ENCODE measurements at places on chromosomes 12 and 14.

DNA sequence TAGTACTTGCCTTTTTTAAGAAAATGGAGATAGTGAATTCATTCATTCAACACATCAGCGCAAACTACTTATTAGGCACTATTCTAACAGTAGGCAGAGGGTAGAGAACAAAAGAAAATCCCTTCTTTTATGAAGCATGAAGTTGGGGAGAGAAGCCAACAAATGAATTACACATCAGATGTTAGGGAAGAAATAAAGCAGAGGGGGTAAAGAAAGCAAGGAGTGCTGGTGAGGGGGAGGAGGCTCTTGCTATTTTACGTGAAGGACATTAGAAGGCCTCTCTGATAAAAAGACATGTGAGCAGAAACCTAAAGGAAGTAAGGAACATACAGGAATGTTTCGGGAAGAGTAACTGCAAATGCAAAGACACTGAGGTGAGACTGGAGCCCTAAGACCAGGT, 22.2 kb downstream of the TFCP2 start:
- DNase-seq = no peak

DNA sequence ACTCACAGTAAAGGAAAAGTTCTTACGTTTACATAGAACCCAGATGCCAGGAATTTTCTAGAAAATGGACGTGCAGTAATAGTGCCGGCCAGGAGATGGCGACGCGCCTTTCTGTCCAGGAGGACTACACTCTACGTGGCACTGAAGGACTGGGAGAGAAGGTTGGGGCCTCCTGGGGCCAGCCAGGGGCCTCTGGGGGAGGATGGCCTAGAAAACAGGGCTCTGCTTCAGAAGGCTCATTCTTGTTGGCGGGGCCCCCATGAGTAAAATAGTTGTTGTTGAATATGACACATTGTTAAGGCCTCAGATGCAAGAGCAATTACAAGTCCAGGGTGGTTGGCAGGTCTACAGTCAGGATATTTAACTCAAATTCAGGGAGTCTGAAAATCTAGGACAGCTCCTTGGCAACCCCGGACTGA, 120.1 kb upstream of the MAX start:
- DNase-seq = peak; percentile 20

DNA sequence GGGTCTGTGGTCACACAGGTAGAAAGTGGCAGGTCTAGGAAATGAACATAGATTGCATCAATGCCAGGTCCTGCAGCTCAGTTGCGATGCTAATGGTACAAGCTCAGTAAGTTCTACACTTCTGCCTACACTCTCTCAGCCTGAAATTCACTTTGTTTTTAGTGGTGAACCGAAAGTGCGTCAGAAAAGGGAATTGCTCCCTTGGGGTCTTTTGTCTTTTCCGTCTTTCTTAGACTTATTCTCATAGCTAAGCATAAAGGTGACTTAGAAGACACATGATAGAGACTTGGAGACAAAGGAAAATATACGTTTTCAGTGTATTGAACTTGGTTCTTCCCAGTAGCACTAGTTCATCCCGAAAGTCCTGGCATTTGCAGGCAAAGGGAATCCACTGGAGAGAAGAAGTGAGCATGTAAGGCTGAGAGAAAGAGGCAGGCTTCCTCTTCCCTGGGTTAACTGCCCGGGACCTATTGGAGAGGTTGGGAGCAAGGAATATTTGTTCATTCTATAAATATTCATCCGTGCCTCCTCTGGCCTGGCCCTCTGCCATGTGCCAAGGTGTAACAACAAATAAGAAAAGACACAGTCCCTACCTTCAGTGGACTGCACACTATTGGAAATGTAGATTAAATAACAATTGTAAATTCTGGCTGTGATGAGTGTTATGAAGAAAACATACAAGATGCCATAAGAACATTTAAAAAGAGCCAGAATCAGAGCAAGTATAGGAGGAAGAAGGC, 785.8 kb downstream of the MED13L start:
- no peak for DNase-seq

DNA sequence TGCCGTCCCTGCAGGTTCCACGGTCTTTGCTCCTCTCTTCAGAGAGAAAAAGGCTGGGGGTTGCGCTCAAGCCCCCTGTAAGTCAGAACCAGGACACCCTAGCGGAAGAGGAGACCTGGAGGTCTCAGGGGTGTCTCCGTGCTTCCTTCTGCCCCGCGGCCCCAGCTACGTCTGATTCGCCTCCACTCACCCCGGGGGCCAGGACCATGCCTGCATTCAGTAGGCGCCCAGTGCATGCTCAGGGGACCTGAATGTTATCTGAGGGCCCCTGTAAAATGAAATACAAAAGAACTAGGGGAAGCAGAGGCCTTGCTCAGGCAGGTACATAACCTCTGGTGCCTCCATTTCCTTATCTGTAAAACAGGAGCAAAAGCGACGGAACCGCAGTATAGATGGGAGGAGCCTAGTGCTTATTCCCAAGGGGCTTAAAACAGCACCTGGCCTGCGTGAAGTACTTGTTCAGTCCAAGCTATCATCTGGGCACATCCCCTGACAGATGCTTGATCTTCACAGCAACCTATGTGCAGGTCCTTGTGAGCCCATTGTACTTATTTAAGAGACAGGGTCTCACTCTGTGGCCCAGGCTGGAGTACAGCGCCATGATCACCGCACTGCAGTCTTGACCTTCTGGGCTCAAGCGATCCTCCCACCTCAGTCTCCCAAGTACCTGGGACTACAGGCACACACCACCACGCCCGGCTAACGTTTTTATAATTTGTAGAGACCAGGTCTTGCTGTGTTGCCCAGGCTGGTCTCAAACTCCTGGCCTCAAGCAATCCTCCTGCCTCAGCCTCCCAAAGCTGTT, 110.3 kb upstream of the NCOR2 start:
- DNase-seq = no peak

DNA sequence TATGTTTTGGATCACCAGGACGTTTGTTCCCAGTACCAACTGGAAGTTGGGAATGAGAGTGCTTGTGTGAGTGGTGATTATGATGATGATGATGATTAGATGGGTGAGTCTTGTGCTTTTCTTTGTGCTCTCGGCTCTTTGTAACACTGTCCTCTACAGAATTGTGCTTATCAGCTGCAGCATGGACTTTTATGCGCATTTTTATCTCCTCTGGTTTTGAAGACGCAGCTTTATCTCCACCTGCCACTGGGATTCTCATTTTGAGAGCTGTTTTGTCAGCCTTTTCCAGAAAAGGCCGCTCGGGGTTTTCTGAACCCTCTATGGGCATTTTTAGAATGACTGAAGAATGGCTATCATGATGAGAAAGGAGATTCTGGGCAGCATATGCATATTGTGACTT, 11.5 kb upstream of the KANSL2 start:
- no peak for DNase-seq

DNA sequence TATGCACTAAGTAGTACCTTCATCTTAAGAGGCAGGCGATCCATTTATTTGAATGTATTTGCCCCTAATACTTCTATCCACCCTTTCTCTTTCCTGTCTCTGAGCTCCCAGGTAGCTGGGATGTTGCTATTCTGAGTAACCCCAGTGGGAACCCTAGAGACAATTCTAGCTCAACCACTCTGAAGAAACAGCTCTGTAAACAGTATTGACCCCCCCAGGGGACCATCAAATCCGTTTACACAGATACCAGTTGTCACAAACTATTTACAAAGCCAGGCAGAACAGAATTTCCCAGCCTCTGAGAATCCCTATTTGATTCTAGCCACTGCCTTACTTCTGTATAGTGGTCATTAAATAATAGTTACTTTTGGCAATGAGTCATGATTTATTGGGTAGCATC, 64.9 kb downstream of the MIPOL1 start:
- no peak for DNase-seq

- no peak for DNase-seq
These were observed 4.5 kb downstream of the HCAR1 start for GRCh38 chr12:122726080-122726558.

- no peak for DNase-seq
These were observed 2.5 kb upstream of the GABARAPL1 start for GRCh38 chr12:10210225-10210624.

DNA sequence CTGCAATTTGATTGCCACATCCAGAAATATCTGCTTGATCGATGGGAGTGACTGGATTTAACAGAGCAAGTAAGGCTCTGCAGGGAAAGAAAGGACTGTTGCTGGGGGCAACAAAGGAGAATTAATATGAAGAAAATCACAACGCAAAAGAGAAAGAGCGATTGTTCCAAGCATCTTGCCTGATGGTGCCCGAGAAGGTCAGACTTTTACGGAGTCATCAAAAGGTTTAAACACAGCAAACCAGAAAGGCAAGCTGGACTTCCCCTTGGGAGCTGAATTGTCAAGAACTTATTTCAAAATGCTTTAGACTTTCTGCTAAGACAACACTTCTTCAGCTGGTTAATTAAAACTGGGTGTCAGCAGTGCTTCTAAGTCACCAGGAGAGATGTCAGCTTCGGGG, 791.5 kb downstream of the MED13L start:
- DNase-seq = no peak

- no peak for DNase-seq
These were observed 1.3 kb downstream of the TM7SF3 start for GRCh38 chr12:27012982-27013255.

DNA sequence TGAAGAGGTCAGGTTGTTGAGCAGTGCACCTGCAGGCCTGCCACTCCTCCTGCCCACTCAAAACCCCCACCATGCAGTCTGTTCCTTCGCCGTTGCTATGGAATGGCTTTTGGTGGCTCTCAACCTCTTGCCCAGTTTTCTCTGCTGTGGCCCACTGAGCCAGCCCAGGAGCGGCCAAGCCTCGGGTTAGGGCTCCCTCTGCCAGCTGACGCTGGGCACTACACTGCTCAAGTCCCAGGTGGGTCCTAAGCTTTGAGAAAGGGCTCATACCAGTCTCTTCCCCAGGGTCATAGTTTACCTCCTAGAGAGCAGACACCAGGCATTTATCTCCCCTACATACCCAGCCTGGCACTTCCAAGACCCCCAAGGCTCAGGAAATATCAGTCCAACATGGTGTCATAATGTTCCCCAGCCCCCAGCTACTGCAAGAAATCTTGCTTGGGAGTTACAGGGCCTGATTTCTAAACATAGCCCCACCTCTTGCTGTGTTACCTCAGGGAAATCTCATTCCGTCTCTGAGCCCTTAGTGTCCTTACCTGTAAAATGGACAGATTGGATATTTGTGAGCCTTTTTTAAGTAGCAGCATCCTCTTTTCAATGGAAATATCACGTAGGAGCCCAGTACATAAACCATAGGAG, 59.4 kb downstream of the TSPAN11 start:
- no peak for DNase-seq

GRCh38 chr14:66120402-66120801, 365.8 kb upstream of the CCDC196 start:
- DNase-seq = no peak

DNA sequence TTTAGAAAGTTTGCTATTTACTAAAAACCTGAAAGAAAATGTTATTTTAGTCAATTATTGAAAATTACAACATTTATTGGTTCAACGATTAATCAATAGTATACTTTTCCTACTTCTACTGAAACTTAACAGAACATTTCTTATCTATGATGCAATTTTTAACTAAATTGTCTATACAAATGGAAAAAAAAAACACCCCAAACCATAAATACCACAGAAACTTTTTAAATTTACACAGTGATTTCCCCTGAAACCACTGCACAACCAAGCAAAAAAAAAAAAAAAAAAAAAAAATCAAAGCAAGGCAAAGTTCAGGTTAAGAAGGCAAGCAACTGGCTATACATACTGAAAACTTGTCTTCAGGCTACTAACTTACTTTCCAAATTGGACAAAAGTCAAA, 71.9 kb upstream of the POC1B start:
- DNase-seq = no peak

DNA sequence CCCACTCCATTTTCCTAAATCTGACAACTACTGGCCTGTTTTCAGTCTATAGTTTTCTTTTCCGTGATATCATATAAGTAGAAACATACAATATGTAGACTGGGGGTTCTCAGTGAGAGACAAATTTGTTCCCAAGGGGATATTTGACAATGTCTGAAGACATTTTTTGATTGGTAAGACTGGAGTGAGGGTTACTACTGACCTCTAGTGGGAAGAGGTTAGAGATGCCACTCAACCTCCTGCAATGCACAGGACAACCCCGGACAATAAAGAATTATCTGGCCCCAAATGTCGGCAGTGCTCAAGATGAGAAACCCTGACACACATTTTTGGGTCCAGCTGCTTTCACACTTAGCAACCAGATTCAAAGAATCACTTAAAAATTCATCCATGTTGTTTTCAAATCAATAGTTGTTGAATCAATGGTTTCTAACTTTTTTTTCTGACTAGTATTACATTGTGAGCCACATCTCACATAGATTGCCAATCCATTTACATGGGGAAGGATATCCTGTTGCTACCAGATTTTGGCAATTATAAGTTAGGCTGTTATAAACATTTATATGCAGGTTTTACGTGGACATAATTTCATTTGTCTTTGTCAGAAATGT, 307.1 kb downstream of the RPL10L start:
- no peak for DNase-seq

- no peak for DNase-seq
These were observed 108.8 kb upstream of the PCED1B start for GRCh38 chr12:46970636-46971035.

GRCh38 chr12:46770501-46771183, 55.2 kb downstream of the SLC38A4 start:
- DNase-seq = no peak

DNA sequence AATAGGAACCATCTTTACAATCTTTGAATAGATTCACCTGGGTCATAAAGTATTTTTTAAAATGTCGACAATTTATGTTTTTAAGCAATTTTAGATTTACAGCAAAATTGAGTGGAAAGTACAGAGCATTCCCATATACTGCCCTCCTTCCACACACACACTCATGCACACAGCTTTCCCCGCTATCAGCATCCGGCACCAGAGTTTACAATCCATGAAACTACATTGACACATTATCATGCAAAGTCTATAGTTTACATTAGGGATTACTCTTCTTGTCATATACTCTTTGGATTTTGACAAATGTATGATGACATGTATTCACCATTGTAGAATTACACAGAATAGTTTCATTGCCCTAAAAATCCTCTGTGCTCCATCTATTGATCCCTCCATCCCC, 9.0 kb upstream of the SYNE2 start:
- no peak for DNase-seq

GRCh38 chr12:130128790-130129735, 33.2 kb upstream of the FZD10 start:
- DNase-seq = no peak

GRCh38 chr12:123106640-123107359, 44.1 kb downstream of the PITPNM2 start:
- DNase-seq = peak; percentile 33

DNA sequence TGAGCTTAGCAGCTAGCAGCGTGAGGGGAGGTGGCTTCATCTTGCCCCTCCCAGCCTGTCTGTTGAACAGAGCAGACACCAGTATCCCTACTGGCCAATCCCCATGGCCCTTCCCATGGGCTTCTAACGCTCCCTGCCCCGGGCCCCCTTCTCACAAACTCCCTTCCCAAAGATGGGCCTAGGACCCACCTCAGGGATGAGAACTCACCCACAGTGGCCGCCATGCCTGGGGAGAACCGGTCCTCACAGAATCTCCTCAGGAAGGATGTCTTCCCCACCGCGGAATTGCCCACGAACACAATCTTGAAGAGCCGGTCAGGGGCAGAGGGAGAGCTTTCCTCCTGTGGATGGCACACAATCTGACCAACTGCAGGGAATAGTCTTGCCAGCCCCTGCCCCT, 119.5 kb downstream of the CRACR2A start:
- DNase-seq = no peak
